ENCODE measurements at places on chromosomes 4 and X. TPM values are rescaled to one million over a fixed set of nuclear protein-coding genes. Genes with fewer than 3 reads are reported as not detected.

The RIBC1 gene
- 2.6 TPM for total RNA-seq

GRCh38 chr4:158873795-158874401, 105.1 kb downstream of the FNIP2 start:
- DNase-seq = no peak

DNA sequence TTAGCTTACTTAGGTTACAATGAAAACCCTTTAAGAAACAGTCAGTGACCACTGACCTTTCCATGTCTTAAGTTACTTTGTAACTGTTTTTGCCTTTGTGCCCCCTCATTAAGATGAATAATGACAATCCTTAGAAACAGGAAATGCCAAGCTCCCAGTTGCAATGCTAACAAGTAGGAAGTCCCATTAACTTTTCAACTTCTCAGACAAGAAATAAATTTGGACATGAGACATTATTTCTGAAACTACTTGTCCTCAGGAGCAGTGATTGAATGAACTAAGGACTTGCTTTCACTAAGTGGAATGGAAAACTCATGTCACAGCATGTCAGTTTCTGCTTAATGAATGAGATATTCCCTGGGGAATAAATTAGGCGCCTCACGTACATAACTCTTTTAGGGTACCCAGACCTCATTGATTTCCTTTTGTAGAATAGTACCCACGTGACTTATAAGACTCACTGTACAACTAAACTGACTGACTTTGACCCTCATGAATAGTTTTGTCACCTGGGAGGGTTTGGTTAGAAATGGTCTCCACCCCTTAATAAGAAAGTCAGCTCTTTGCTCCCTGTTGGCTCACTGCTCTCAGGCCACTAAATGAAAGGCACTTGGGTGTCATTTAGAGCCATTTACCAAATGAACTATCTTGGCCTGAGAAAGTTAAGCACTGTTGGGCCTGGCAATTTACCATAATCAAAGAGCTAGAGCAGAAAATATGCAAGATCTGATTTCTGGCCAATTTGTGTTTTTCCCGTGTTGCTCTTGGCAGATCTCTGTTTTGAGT, 383.9 kb downstream of the RPA4 start:
- DNase-seq = no peak

The GSX2 gene
- total RNA-seq = not detected

DNA sequence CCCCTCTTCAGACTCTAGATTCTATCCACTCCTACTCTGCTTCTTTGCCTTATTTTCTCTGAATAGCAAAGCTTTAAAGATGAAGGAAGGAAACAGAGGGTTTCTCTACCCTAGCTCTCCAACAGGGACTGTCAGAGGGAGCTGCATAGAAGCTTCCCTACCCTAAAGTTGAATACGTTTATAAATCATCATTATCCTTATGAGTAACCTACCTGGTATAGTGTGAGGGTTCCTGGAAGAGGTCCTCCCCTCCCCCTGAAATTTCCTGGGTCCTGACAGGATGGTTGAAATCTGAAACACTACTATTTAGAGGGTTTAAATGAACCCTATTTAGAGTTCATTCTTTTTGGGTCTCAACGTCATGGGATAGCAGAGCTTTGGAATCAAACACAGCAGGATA, 187.0 kb upstream of the RBPJ start:
- DNase-seq = no peak

- peak; percentile 4 for DNase-seq
Observed at GRCh38 chr4:132737344-132737743, 411.8 kb upstream of the PCDH10 start.

- no peak for DNase-seq
Observed at GRCh38 chr4:111788099-111788498, 357.2 kb upstream of the FAM241A start.

- no peak for DNase-seq
Observed at GRCh38 chr4:86730310-86730709, 118.9 kb downstream of the SLC10A6 start.

The ZFP42 gene
- total RNA-seq = not detected

DNA sequence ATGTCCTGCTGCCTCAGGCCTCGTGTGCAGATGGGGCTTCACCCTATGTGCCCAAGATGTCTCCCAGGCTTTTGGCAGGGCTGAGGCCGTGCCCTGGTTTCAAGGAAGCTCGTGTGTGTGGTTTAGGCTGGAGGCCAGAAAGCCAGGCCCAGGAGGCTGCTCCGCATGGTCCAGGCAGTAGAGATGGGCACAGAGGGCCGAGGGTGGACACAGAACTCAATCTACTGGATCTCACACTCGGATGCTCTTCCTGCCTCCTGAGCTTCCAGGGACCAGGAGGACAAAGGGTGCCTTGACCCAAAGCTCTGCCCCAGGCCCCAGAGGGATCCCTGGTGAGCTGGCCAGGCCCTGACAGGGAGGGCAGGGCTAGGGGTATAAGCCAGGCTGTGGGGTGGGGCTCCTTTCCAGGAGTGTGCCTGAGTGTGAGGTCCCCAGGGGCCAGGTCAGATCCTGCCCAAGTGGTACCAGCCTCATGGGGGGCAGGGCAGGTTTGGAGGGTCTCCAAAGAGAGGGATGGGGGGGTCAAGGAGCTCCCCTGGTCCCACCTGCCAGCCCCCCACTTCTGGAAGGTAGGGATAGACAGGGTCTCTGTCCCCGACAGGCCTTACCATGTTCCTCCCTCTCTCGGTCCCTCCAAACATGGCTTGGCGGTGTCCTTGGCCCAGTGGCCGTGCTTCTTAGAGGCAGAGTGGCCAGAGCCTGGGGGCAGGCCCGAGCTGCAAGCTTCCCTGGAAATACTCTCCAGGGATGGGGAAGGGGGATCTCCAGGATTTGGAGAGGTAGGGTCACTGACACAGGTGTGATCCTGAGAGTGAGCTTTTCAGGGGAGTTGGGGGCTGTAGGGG, 23.8 kb downstream of the HTRA3 start:
- DNase-seq = no peak

The CFAP299 gene
- not detected for total RNA-seq

DNA sequence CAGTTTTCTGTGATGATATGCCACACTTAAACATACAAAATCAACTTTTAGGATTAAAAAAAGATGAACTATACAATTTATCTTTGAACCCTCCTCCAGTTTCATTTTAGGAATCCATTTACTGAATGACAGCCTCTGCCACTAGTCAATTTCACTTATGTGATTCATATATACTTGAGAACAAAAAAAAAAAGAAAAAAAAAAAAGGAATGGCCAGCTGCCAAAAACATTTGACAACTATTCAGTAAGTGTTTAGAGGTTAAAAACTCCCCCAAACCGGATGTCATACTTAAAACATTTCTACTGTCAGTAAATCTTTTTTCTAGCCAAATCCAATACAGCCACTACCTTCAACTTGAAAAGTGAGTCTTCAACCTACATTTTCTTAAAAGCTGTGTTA, 266.7 kb upstream of the MAGEB2 start:
- DNase-seq = no peak

- no peak for DNase-seq
Observed at GRCh38 chrX:19615361-19615910, 100.1 kb upstream of the MAP3K15 start.

DNA sequence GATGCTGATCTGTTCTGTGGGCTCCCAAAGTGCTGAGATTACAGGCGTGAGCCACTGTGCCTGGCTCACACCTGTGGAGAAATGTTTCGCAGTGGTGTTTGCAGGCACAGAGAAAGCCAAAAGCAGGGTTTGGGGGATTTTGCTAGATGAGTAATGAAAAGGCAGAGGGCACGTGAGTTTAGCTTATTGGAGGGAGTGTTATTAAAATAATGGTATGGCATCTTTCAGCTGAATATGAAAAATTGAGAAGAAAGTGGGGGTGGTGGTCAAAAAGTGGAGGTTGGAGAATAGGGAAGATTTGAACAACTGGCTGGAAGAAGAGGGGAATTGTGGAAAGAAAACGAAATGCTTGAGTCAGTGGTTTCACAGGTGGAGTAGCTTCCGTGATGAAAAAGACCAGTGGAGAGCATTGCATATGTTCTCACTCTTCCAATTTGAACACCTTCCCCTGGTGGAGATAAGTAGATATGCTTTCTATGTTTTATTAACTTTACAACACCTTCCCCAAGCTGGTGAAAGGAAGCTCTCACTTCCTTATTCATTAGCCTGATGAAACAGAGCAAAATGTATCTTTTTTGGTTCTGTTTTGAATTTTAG, 1.1 kb upstream of the CHST7 start:
- peak; percentile 32 for DNase-seq

DNA sequence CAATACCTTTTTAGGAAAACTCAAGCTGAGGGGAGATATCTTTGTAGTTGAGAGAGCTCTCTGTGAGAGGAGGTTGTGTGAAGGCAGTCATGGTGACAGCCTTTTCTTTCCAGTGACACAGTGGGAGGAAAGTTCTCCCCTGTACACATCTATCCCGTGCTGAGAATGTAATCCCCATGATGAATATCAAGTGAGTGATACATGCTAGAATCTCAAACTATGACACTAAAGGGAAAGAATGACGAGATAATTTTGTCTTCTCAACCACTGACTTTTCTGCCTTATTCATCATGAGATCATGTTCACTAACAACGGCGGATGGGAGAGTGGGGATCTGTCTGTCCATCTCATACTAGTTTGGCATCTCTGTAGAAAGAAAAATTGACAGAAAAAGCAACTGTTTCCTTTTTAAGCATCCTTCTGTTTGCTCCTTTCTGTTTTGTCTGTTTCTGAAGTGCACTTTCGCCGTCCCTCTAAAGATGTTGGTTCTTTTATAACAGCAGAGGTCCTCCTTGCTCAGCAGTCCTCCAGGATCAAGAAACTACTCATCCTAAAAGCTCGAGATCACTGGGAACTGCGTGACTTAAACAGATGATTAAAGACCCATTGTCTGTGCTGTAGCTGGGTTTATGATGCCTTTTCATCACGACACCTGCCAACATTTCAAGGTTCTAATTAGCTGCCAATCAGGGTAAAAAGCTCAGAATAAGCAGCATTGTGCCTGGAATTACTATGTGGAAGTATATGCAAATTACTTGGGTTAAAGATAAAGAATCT, 137.6 kb downstream of the DCK start:
- no peak for DNase-seq

- peak; percentile 66 for DNase-seq
Observed at GRCh38 chr4:150010525-150011126, 67.6 kb upstream of the DCLK2 start.

GRCh38 chr4:61374447-61374891, 174.3 kb downstream of the ADGRL3 start:
- no peak for DNase-seq

DNA sequence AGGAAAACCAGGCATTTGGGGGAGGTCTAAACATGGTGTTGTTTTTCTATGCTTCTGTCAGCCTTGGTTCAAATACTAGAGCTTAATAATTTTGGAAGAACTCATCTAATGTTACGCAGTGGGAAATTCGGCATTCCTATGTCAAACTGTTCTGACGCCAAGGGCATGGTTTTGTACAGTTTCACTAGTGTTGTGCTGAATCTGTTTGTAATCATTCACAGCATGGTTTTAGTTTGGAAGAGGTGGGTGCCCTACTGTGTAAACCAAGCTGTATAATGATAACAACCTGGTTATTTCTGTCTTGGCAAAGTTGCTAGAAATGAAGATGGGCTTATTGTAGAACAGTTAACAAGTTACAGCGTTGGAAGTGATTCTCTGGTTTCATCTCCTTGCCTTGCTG, 5.2 kb downstream of the DDX3X start:
- no peak for DNase-seq

DNA sequence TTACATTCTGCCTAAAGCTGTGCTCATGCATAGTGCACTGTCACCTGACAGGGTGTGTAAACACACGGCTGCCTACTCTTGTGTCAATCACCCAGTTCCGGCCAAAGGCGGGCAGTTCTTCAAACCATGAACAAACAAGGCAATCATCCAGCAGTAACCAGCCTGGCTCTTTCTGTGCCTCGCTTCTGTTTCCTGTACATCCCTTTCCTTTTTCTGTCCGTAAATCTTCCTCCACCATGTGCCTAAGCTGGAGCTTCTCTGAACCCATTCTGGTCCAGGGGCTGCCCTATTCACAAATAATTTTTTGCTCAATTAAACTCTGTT, 60.8 kb upstream of the CBR4 start:
- DNase-seq = peak; percentile 86

The GAGE12J gene
- total RNA-seq = not detected

The CTBP1 gene
- 665 TPM for total RNA-seq

The MAGEC2 gene
- not detected for total RNA-seq

GRCh38 chrX:10042055-10042454, 74.9 kb downstream of the CLDN34 start:
- no peak for DNase-seq

The FHDC1 gene
- 3.0 TPM for total RNA-seq

DNA sequence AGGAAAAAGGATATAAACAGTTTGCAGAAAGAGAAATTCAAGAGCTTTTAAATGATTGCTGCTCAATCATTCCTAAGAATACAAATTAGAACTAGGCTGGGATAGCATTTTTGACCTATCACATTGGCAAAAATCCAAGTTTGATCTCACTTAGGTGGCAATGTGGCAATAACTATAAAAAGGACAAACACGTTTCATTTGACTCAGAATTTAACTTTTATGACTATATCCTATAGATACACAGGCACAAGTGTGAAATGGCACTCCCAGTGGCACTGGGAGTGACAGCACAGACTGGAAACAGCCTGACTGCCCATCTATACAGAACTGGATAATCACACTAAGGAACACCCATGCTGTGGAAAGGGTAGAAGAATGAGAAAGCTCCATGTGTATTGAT, 11.1 kb downstream of the CENPU start:
- peak; percentile 7 for DNase-seq

The PTPN13 gene
- 8.9 TPM for total RNA-seq

- DNase-seq = no peak
Observed at GRCh38 chrX:21658152-21658737, at the start of gene KLHL34. TSS of gene KLHL34 (minus strand) at chrX:21658330. CDS start at chrX:21657788, 542 bp downstream.

- no peak for DNase-seq
Observed at GRCh38 chr4:110543577-110543976, 67.6 kb downstream of the ENPEP start.

The SPANXB1 gene
- not detected for total RNA-seq

DNA sequence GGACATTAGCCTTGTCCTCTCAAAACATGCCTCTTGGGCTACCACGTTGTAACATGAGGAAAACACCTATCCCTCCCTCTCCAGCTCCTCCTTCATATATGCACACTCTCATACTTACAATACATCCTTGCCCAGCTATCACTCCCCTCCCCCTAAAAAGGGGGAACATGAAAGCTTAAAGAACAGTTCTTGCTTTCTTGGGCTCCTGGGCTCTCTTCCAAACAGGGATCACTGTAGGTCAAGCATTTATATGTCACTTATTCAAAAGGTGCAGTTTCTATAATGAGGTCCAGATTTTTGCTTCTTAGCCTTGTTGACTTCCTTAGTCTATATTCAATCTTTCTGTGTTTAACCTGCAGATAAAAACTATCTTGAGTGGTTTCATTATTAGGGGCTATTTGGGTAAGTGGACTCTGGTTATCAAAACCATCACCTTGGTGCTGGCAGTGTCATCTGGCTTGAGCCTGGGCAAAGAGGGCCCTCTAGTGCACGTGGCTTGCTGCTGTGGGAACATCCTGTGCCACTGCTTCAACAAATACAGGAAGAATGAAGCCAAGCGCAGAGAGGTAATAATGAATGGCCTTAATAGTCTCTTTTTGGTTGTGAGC, 119.4 kb downstream of the AKAP4 start:
- DNase-seq = peak; percentile 36

- no peak for DNase-seq
Observed at GRCh38 chrX:45803383-45803921, 602.8 kb upstream of the DIPK2B start.

- DNase-seq = no peak
Observed at GRCh38 chr4:19128176-19128575, 1106.6 kb upstream of the LCORL start.

The SSX4 gene
- not detected for total RNA-seq

Measured in HT-29 (cell line).